ENCODE measurements at places on chromosomes 5 and 9.

DNA sequence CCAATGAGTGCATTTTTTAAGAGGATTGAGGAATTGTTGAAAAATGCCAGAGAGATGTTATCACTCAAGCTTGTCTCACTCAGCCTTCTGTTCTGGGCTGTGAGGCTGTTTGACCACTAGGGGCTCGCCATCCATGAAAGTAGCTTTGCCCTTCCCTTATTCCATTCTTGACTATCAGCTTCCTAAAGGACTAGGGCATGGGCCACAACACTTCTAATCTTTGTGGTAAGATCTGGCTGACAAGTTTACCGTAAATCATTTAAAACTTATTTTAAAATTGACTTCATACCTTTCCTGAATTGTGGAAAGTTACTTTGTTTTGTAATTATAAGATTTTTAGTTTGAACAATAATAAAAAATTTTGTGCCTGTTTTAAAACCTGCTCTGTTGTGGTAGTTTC lies 49.5 kb downstream of the TJP2 start:
- DNase-seq, result peak; percentile 44

DNA sequence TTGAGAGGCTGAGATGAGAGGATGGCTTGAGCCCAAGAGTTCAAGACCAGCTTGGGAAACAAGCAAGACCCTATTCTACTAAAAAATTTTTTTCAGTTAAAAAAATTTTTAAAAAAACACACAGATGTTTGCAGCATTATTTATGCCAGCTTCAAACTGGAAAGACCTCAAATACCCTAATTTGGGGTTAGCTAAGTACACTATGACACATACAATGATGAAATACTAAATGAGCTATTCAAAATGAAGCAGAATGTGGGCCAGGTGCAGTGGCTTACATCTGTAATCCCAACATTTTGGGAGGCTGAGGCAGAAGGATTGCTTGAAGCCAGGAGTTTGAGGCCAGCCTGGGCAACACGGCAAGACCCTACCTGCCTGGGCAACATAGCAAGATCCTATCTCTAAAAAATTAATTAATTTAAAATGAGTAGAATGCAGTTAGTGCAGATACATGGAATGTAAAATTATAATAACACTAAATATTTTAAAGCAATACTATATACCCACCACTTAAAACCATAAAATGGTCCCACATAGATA lies 44.9 kb downstream of the LHFPL2 start:
- DNase-seq, result no peak

DNA sequence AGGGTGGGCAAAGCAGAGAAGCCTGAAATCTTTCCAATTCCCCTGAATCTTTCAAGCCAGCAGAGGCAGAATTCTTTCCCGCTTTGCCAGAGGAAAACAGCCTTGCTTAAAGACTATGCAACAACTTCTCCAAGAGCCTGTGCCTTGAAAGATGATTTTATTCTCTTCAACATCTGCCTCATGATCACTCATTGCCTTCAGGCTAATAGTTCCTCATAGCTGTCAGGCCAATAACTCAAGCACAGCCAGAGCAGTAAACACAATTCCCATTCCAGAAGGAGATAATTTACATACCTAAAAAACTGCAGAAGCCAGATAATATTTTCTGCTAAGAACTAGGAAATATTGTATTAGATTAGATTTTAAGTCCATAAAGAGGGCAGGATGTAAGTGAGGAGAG lies 92.3 kb upstream of the PUM3 start:
- no peak for DNase-seq

DNA sequence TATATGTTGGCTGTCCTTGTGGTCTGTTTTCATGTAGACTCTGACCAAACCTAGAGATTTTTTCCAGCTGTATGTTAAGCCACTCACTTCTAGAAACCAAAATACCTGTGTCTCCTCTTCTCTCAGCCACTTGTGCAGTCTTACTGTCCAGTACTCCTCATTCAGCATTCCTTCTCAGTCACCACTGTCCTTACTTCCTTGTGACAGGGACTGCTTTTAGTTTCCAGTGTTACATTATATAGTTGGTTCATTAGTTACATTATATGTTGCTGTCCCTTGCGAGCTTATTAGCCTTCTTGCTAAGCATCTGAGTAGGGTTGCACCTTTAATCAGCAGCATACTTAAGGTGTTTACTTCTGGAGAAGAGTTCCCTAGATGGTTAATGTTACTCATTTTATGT lies 4.3 kb downstream of the ATP6V1G1 start:
- DNase-seq, result no peak

DNA sequence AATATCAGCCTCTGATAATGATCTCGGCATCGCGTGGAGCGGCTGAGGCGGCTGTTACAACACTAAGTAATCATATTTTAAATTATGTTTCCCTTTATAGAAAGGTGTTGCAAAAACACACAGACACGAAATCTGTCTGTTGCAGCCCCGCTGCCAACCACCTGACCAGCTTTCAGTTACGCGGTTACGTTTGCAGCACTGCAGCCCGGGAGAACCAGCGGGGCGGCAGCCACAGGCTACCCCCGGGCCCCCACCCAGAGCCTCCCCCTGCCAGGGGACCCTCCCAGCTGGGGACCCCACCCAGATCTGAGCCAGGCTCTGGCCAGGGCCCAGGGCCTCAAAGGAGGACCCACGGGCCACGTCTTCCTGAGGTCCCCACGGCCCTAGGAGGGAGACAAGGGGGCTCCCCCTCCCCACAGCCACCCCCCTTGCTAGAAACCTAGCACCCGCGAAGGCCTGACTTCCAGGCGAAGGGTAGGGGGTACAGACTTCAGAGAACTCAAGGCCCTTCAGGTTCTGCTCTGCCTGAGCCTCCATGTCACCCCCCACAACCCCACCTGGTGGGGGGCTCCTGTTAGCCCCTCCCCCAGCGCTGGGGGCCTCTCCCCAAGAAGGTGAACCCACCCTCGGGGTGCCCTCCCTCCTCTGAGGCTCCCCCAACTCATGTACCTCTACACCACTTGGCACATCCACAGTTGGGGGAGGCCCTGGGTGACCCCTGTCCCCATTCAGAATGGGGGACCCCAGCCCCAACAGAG lies 6.0 kb downstream of the NACC2 start:
- peak; percentile 27 for DNase-seq

GRCh38 chr5:159451197-159452052 lies 121.1 kb upstream of the IL12B start:
- DNase-seq, result no peak

GRCh38 chr9:70413464-70413798 lies 1.0 kb downstream of the KLF9 start:
- no peak for DNase-seq

DNA sequence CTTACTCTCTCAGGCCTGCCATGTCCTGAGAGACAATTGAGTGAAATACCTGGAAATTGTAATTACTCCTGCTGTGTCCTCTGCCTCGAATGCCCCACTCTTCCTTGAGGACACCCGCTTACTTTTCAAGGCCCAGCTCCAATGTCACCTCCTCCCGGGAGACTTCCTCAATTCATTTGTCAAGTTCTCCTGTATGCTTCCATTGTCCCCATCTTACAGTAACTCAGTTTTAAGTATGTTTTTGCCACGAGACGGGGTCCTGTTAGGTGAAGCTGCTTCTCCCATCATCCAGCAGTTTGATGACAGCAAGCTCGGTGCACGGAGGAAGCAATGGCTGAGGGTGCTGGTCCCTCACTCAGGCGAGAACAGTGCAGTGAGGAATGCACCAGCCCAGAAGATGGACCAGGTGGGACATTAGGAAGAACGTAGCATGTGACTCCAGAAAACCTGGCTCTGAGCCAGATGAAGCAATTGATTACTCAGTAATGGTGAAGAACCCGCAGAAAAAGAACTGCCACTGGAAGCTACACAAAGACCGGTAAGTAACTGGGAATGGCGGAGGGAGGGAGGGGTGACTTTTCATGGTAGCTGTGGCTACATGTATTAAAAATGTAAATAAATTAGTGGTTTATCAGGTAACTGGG lies 274.8 kb downstream of the DENND1A start:
- no peak for DNase-seq

DNA sequence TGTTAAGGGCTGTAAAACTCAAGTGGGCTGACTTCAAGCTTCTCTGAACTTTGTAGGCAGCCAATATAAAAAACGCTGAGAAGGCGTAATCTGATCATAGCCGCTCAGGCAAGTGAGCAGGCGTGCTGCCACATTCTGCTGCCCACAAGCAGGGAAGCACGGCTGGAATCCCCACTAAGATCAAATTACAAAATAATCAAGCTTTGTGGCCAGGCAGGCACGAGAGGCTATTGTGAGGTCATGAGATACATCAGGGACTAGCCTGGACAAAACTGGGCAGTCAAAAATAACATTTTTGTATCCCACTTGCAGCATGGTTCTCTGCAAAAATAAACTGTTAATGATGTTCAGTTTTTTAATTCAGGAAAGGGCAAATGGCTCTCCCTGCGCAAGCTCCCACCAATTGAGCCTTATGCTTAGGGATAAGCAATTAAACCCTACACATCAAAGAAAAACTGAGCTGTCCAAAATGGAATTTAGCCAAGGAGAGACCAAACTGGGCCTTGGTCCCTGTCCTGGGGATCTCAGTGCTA lies 64.0 kb downstream of the POU5F2 start:
- no peak for DNase-seq

- peak; percentile 33 for DNase-seq
These were observed 18.2 kb downstream of the S100Z start for GRCh38 chr5:76867827-76868693.

- no peak for DNase-seq
These were observed 17.1 kb upstream of the IL6ST start for GRCh38 chr5:56011835-56012234.
